ENCODE measurements at places on chromosomes 4 and X. TPM values are rescaled to one million over a fixed set of nuclear protein-coding genes. Genes with fewer than 3 reads are reported as not detected.

DNA sequence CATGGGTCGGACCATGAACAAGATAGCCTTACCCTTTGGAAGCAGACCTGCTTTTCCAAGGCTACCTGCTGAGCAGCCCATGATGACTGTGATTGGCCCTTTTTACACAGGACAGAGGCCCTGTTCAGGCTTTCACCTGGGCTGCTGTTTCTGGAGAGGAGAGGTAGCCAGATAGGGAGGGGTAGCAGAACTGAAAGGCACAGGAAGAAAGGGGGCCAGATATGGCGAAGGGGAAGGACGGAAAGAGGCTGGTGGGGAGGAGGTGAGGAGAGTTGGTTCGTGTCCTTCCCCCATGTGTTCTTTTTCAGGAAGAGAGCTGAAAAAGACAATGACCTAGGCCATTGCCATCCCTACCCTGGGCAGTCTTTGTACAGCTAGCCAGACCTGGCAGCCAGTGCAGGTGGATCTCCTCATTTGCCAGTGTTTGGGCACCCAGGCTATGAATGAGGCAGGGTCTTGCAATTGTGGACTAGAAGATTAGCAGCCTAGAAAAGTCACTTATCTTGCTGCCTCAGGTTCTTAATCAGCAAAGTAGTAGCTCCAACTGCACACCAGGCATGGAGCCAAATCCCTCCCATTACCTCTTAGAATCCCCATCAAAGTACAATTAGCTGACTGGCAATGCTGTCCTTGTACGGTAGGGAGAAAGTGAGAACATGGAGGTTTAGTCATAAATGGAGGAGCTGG is 139.6 kb downstream of the AMMECR1 start:
- DNase-seq = no peak

- no peak for DNase-seq
Measured at GRCh38 chr4:25900310-25900709, 13.7 kb upstream of the SMIM20 start.

DNA sequence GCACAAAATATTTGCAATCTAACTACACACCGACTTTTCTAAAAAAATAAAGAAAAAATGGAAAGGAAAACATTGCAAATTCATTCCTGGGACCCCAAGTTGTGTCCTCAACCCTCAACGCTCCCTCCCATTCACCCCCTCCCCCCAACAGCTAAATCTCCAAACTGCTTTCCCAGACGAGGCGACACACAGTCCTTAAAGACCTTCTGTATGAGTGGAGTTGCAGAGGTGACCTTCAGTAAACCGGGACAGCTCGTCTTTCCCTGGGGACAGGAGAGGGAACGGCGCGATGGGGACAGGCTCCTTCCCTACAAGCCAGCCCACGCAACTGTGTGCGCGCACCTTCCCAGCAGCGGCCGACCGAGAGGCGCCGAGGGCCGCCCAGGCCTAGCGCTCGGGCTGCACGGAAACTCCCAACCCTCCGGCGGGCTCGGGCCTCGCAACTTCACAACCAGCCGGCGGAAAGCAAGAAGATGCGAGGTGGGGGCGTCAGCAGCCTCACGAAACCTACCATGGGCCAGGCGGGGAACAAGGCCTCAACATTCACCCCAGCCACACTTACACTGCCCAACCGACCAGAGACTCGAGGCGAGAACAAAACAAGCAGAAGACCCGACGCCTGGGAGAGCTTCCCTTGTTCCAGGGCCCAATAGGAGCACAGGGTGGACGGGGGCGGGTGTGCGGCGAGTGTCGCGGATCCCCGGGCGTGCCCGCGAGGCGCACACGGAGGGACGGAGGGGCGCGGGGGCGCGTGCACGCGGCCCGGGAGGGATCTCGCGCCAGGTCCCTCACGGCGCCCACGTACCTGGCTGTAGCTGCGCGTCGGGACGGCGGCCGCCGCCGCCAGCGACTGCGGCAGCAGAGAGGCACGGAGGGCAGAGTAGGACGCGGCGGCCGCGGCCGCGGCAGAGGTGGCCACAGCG is 763 bp downstream of the GRSF1 start:
- DNase-seq = peak; percentile 83

DNA sequence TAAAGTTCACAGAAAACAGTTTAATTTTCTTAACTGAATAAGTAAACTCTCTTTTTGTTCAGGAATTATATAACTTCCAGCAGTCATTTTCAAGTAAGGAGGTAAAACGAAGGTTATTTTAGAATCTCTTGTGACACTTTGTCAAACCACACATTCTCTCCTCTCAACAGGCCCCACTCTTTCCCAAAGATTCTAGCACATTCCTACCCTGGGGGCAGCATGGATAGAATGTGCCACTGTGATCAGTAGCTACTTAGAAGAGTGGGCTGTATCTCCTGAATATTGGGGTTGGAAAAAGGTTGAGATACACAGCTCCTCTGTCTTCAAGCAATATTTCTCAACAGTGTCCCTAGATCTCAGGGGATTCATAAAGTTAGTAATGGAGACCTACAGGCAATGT is 157.6 kb downstream of the EMCN start:
- DNase-seq = no peak

GRCh38 chr4:20251031-20251795 is 492 bp upstream of the SLIT2 start:
- no peak for DNase-seq

DNA sequence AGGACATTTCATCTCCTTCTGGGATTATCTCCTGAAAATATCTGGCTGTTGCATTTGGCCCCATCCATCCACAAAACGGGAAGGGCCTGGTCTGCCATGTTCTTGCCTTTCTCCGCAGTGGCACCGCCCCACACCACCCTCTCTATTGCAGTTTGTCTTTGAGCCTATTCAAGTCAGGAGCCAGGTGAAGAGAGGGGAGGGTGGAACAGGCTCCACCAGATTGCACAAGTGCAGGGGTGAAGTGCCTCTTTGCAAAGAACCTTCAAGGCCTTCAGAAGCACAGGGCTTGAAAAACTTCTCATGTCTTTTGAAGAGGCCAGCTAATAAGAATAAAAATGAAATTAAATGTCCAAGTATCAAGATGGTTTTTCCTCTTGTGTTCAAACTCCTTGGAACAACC is 28.7 kb downstream of the RS1 start:
- no peak for DNase-seq

PFKFB1 gene
- total RNA-seq = 0.07 TPM

Measured in H7 (cell line).